Activated CD8-positive, alpha-beta memory T cell treated with anti-CD3 and anti-CD28 coated beads, Interleukin-2, amount 50 U/mL, for 4 hours (primary cell): ENCODE measurements at places on chromosomes 7 and 10.

- DNase-seq = no peak
These were observed 407.4 kb downstream of the MAGI2 start for GRCh38 chr7:79046061-79046460.

GRCh38 chr10:117653170-117653515 lies 110.6 kb downstream of the EMX2 start:
- no peak for DNase-seq

GRCh38 chr7:124462249-124462648 lies 303.3 kb downstream of the GPR37 start:
- no peak for DNase-seq

DNA sequence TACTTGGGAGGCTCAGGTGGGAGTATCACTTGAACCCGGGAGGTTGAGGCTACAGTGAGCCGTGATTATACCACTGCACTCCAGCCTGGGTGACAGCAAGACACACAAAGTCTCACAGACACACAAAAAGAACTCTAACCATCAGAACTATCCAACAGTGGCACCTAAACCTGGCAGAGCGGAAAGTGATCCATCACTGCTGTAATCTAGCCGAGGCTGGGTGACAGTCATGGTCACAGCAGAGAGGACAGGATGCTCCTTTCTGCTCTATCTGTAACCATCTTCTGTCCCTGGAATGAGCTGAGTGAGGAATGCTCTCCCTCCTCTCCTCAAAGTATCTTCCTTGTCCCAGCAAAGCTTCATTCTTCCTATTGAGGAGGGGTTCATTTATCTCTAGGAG lies 656.6 kb downstream of the LRMDA start:
- no peak for DNase-seq

DNA sequence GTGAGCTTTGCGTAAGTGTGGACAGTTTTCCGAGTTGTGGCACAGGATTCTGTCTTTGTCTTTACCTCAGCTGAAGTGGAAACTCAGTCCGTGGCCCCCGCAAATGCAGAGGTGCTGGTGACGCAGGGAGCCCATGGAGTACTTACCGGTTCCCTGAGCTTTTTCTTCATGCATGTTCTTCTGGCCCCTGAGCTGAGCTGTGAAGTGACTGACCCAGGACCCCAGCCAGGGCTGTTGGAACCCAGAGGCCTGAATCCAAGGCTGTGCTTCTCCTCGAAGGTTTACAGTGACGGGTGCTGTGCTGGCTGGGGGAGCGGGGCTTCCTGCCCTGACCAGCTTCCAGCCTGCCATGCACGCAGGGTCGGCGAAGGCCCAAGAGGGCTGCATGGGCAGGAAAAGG lies 223.5 kb downstream of the GLRX3 start:
- DNase-seq = no peak

DNA sequence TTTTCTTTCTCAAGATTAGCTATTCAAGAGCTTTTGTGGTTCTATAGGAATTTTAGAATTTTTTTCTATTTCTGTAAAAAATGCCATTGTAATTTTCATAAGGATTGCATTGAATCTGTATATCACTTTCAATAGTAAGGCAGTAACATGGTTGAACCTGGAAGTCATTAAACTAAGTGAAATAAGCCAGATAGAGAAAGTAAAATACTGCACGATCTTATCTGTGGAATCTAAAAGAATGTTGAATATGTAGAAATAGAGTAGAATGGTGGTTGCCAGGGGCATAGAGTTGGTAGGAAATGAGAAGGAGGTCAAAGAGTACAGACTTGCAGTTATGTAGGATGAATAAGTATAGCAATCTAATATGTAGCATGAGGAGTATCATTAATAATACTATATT lies 1073.5 kb upstream of the LRRN3 start:
- DNase-seq = no peak
